ENCODE measurements at places on chromosomes 6 and 20. TPM values are rescaled to one million over a fixed set of nuclear protein-coding genes. Genes with fewer than 3 reads are reported as not detected.

The MAN1A1 gene
- total RNA-seq = 26.8 TPM

The ELOVL2 gene
- 13.7 TPM for total RNA-seq

The FOXF2 gene
- total RNA-seq = 2.8 TPM

The PPP1R16B gene
- 146 TPM for total RNA-seq

The CENPW gene
- total RNA-seq = 3.7 TPM

The NHLRC1 gene
- 4.2 TPM for total RNA-seq

The TP53TG5 gene
- 6.7 TPM for total RNA-seq

The ASF1A gene
- 22.4 TPM for total RNA-seq

The PRKN gene
- 22.4 TPM for total RNA-seq

The OR2H1 gene
- total RNA-seq = not detected

The EYA2 gene
- 11.8 TPM for total RNA-seq

The KIAA1755 gene
- total RNA-seq = 74.0 TPM

The DCDC2 gene
- 1.2 TPM for total RNA-seq

The LY6G6C gene
- total RNA-seq = not detected

The AVP gene
- not detected for total RNA-seq

The OVOL2 gene
- 1.3 TPM for total RNA-seq

The ADIG gene
- total RNA-seq = not detected

The SLC32A1 gene
- 29.2 TPM for total RNA-seq

The HLA-DRB1 gene
- total RNA-seq = 19.8 TPM

The PPP1R18 gene
- total RNA-seq = 11.3 TPM

The EYA4 gene
- 1.8 TPM for total RNA-seq

The CST2 gene
- not detected for total RNA-seq

The TPD52L2 gene
- 91.3 TPM for total RNA-seq

The CEP57L1 gene
- 38.7 TPM for total RNA-seq

The OTOR gene
- not detected for total RNA-seq

The SOBP gene
- 72.0 TPM for total RNA-seq

The PDE10A gene
- total RNA-seq = 39.4 TPM

The NR2E1 gene
- total RNA-seq = 20.8 TPM

The EBF4 gene
- total RNA-seq = 28.4 TPM

The OR2H2 gene
- not detected for total RNA-seq

The TBXT gene
- not detected for total RNA-seq

The SYNCRIP gene
- 51.0 TPM for total RNA-seq

The KCNK5 gene
- not detected for total RNA-seq

The METTL24 gene
- total RNA-seq = 2.9 TPM

The TTK gene
- total RNA-seq = 0.17 TPM

The SLC29A1 gene
- 41.7 TPM for total RNA-seq

The SMLR1 gene
- total RNA-seq = not detected

The FARS2 gene
- total RNA-seq = 30.5 TPM

The CST7 gene
- total RNA-seq = 0.88 TPM

The MEI4 gene
- 0.22 TPM for total RNA-seq

The BPIFB1 gene
- not detected for total RNA-seq

The SLPI gene
- not detected for total RNA-seq

The FAM83B gene
- total RNA-seq = not detected

The BPI gene
- total RNA-seq = not detected

The ADTRP gene
- 2.9 TPM for total RNA-seq

The RSPH9 gene
- total RNA-seq = 0.18 TPM

The TMEM242 gene
- total RNA-seq = 17.7 TPM

The TREM2 gene
- 6.1 TPM for total RNA-seq

The PLAGL1 gene
- total RNA-seq = 15.6 TPM

The EEF1A2 gene
- 526 TPM for total RNA-seq
